ENCODE measurements at places on chromosomes 12 and 14. TPM values are rescaled to one million over a fixed set of nuclear protein-coding genes. Genes with fewer than 3 reads are reported as not detected.

PZP gene
- not detected for polyA plus RNA-seq

FAR2 gene
- polyA plus RNA-seq, result 3.5 TPM

SLC6A15 gene
- 11.4 TPM for polyA plus RNA-seq

LRRIQ1 gene
- 11.1 TPM for polyA plus RNA-seq

P2RX2 gene
- polyA plus RNA-seq, result not detected

NOVA1 gene
- polyA plus RNA-seq, result 121 TPM

RCOR1 gene
- polyA plus RNA-seq, result 10.4 TPM

BEGAIN gene
- 28.2 TPM for polyA plus RNA-seq

SPIC gene
- not detected for polyA plus RNA-seq

TCL1B gene
- not detected for polyA plus RNA-seq

MSI1 gene
- 7.5 TPM for polyA plus RNA-seq

MBIP gene
- 72.2 TPM for polyA plus RNA-seq

ACOT4 gene
- polyA plus RNA-seq, result 1.1 TPM

PMEL gene
- polyA plus RNA-seq, result not detected

VAMP1 gene
- polyA plus RNA-seq, result 6.7 TPM
